ENCODE measurements at places on chromosomes 2 and 18.

- DNase-seq: no peak
These were observed 56.3 kb upstream of the LDAH start for GRCh38 chr2:20879221-20879620.

DNA sequence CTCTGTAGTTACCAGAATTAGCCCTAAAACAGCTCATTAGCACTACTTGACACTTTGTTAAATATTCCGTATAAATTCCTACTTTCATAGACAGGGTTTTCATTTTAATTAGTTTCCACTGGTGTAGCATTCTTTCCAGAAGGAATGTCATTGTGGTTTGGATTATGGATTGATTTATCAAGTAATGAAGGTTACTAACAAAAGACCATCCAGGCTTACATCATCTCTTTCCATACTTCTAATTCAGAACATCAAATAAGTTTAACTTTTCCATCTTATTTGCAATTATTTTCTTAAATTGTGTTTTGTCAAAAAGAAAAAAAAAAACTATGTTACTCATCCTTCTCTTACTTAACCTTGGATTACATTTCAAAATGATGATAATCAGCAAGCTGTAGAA is 231.8 kb upstream of the SPOPL start:
- no peak for DNase-seq

GRCh38 chr18:8908792-8909510 is 193.5 kb upstream of the NDUFV2 start:
- no peak for DNase-seq

DNA sequence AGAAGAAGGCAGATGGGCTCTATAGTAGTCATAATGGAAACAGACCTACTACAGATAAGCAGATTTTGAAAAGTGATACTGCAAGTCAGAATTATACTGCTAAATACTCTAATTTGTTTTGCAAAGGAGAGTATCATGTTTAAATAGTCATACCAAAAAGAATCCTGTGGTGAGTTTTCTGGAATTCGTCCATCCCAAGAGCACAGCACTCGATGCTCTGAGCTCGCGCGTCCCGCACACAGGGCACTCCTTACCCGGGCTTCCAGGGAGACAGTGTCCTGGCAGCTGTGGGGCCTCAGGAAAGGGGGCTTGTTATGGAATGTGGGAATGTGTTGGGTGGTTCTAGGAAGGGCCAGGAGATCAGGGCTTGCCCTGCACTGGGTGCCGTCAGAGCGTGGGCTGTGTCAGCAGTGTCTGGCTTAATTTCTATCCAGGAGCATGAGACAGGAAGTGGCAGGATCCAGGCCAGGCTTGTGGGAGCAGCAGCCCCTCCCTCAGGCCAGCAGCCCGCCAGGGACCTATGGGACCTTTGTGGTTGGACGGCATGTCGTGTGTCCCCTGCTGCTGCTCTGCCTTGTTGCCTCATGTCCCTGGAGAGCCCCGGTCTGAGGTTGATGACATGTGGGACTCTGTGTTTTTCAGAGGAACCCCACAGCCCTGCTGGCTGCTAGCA is 193.2 kb upstream of the TPO start:
- no peak for DNase-seq

- no peak for DNase-seq
These were observed 1.3 kb upstream of the TMSB10 start for GRCh38 chr2:84904151-84904550.
